G401 (cell line): ENCODE measurements at places on chromosomes 13 and 19.

DNA sequence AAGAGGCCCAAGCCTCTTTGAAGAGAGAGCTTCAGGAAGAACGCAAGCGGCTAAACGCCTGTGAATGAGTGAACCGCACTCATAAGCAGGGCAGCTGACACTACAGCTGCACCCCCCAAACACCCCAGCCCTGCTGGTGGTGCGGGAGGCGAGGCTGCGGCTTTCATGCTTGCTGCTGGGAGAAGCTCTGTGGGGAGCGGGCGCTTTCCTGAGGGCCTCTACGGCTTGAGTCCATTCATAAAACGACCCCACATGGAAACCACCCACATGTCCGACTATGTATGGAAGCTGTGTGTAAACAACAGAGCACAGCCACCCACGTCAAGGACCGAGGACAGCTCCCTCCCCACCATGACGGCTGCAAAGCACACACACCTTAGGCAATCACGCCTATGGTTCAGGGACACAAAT lies 5.5 kb downstream of the AP3D1 start:
- DNase-seq = no peak

DNA sequence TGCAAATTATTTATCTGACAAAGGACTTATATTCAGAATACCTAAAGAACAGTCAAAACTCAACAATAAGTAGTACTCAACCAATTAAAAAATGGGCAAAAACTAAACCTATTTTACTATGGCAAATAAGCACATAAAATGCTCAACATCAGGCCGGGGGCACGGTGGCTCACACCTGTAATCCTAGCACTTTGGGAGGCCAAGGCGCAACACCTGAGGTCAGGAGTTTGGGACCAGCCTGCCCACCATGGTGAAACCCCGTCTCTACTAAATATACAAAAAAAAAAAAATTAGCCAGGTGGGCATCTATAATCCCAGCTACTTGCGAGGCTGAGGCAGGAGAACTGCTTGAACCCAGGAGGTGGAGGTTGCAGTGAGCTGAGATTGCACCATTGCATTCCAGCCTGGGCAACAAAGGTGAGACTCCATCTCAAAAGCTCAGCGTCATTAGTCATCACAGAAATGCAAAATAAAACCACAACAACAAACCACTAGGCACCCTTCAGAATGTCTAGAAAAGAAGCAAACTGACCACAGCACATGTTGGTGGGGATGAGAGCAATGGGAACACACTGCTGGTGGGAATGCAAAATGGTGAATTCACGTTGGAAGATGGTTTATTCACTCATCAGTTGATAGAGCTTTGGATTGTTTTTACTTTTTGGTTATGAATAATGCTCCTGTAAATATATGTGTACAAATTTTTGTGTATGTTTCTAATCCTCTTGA lies 180.6 kb upstream of the SOX1 start:
- no peak for DNase-seq

- no peak for DNase-seq
Measured at GRCh38 chr13:33105387-33106005, 89.3 kb downstream of the KL start.

DNA sequence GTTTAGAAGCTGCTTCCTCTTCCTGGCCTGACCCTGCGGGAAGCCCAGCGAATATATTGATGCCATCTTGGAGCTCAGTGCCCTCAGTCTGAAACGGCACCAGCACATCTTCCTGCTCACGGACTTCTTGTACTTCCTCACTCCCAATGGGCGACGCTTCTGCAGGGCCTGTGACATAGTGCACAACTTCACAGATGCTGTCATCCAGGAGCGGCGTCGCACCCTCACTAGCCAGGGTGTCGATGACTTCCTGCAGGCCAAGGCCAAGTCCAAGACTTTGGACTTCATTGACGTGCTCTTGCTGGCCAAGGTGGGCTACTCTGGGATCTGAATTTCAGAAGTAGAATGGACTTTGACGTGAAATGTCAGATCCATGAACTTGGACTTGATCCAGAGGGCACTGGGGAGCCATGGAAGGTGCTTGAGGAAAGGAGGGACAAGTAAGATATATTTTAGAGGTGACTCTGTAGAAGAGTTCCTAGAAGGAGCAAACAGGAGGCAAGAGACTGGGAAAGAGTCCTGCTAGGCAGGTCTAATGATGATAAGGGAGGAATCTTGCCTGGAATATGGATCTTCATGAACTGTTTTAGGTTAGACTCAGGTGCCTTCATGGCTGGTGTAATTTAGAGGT lies 38.4 kb upstream of the CYP4F8 start:
- DNase-seq = no peak

DNA sequence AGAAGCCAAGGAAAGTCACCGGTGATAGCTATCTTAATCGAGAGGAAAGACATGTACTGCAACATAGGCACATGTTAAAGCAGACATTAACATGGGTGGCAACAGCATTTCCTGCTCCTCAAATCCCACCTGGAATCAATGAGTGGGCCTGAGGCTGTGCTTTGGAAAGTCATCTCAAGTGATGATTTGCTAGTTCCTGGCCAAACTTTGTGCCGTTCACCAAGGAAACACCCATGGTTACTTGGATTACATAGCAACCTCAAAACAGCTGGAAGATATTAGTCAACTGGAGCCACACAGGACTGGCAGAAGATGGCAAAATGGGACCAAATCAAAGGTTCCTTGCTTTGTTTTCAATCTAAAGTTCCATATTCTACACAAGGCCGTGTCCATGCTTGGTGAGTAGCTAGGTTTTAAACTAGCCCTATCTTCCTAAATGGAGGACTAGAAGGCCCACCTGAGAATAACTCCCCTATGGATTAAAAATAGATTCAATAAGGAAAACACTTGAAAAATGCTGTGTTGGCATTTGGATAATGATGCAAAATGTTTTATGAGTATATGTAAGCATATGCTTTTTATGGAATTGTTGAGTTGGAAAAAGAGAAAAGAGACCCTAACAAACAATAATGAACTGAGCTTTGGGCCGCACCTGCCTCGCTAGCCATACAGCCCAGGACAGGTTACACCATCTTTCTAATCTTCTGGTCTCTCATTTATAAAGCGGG lies 144.5 kb downstream of the RGCC start:
- no peak for DNase-seq

DNA sequence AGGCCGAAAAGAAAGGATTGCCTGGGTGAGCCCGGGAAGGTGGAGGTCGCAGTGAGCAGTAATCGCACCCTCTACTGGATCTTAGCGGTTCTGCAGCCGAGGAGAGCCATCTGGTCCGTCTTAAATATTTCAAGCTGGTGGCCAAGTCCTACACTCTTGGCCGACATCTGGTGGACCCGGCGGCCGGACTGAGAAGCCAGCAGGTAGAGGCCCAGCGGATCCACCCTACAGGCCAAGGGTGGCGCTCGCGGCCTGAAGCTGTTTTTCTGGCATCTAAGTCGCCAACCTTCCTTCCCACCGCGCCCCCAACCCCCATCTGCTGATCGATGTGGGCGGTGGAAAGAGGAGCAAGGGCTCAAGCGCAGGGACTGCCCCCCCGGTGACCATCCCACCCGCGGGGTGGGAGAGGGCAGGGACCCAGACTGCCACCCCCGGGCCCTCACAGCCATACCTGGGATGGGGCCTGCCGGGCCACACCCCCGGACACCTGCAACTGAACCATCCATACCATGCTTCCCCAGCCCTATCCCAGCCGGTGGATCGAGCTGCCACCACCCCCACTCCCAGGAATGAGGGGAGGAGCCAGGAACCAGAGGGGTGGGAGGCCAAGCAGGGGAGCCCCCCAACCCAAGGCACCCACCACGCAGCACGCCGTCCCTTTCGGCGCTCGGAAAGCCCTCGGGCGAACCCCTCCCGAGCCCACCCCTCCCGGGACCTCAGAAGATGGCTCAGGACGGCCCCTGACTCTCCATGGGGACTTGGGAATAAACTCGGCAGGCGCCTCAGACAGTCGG lies 46.3 kb upstream of the ZNF730 start:
- no peak for DNase-seq
